ENCODE measurements at places on chromosomes 12 and 14.

- no peak for DNase-seq
Measured at GRCh38 chr12:98863167-98863566, 218.1 kb downstream of the APAF1 start.

DNA sequence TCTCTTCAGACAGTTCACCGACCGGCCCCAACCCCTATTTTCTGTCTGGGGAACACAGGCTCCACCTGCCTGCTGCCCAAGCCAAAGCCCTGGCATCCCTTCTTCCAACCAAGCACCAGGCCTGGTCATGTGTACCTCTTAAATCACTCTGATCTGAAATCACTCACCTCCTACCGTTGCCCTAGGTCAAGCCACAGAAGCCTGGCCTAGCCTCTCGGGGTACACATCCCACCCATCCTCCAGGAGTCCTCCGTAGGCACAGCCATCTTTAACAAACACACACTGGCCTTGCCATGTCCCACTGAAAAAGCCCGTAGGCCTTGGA, 81.8 kb downstream of the IRF2BPL start:
- no peak for DNase-seq

DNA sequence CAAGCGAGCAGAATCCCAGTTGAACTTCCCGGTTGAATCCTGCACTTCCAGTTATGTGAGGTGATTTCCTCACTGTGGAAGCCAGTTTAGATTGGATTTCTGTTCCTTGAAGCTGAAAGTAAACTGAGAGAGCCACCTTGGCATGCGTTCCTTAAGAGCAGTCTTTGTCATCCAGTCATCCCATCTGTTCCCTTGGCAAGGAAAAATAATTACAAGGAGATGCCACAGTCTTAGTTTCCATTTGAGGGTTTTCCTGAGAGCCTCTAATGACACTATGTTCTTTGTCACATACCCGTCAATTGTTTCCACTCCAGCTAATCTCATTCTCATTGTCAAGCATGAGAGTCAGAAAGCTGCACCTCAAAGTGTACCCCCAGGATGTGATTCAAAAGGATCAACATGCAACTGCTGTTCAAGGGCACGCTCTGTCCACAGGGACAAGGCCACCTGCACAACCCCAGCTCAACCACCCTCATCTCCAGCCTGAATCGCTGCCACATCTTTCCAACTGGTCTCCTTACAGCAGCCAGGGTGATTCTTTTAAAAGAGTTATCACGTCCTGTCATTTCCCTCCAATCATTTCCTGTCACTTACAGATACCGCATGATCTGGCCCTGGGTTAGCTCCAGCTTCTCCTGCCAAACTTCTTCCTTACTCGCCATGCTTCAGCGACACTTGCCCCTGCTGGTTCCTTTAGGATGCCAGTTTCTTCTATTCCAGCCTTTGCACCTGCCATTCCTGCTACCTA, 18.0 kb upstream of the TCP11L2 start:
- DNase-seq = no peak

DNA sequence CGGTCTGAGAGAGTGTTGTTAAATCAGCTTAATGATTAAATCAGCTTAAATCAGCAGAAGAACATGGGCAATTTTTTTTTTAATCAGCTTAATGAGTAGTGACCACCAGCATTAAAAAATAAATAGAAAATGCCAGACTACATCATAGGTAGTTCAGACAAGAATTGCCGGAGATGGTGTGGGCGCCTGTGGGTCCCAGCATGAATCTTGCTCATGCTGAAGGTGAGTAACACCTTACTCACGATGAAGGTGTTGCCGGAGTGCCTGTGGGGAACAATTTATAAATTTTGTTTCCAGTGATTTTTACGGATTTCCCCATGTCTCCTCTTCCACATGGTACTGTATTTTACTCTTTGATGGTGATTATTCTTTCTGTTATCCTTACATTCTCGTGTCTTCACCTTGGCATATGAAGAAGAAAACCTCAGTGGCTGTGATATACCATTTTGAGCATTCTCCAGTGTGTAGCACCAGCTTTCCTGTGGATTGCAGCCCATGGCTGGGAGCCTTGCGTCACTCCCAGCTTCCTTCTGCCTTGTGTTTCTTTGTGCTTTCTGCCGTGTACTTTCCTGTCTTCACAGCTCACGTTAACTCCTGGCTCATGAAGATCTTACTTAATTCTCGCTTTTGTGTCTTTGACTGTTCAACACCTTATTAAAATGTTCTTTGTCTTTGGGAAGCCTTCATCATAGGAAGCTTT, 4.7 kb downstream of the TDRD9 start:
- no peak for DNase-seq

- no peak for DNase-seq
Measured at GRCh38 chr14:103861413-103862392, 14.3 kb upstream of the PPP1R13B start.

GRCh38 chr14:83085725-83086124, 1552.1 kb upstream of the SEL1L start:
- DNase-seq = peak; percentile 18

DNA sequence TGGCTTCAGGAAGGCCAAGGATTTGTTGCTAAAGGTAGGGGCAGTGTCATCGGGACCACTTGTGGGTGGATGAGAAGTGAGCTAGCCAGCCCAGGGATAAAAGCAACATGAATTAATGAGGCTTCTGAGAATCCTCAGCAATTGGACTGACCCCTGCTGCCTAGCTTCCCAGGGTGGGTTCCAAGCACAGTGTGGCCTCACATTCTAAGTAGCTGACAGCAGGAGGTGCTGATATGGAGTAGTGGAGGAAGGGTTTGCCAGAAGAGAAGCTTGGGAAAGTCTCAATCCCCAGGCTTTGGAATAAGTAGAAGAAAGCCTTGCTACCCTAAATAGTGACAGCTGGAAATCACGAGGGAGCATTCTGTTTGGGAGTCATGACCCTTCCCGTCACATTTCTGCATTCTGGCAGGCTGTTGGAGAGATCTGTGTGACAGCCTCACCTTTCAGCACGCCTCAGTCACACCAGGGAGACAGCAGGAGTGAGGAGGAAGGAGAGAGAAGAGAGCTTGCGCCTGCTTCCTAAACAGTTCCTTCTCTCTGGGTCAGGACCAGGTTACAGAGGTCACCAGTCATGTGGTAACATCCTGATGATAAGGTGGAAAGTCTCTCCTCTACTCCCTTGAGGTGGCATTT, 31.2 kb downstream of the DACT1 start:
- DNase-seq = no peak

- no peak for DNase-seq
Measured at GRCh38 chr12:34287437-34287836, 265.1 kb downstream of the ALG10 start.

DNA sequence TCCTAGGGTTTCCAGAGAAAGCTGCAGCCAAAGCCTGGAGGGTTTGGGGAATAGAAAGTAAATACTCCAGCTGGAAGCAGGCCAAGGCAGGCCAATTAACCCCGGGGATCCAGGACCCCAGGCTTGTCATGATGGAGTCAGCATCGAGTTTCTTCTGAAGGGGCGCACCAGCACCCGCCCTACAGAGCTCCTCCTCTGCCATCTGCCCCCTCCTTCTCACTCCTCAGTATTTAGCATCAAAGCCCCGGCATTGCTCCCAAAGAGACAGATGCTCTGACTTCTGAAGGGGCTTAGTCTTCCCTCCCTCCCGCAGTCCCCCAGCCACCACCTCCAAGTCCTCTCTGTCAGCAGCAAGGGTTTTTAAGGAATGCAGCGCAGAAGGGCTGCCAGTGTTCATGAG, 285.1 kb upstream of the NOS1 start:
- no peak for DNase-seq

DNA sequence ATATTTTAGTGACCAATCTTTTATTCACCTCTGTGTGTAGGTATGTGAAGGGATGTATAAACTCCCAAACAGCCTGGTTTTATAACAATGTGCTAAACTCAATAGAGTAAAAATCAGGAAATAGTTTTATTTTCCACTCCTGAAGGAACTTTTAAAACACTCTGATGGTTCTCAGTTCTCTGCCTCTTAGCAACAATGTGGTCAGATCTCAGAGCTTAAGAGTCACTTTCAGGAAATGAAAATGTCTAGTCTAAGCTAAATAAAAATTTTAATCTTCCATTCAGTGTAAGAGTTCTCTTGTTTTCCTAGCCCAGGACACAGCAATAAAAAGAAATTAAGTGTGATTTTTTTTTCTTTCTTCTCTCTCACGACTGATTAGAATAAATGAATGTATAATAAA, 718.0 kb downstream of the C12orf50 start:
- no peak for DNase-seq

DNA sequence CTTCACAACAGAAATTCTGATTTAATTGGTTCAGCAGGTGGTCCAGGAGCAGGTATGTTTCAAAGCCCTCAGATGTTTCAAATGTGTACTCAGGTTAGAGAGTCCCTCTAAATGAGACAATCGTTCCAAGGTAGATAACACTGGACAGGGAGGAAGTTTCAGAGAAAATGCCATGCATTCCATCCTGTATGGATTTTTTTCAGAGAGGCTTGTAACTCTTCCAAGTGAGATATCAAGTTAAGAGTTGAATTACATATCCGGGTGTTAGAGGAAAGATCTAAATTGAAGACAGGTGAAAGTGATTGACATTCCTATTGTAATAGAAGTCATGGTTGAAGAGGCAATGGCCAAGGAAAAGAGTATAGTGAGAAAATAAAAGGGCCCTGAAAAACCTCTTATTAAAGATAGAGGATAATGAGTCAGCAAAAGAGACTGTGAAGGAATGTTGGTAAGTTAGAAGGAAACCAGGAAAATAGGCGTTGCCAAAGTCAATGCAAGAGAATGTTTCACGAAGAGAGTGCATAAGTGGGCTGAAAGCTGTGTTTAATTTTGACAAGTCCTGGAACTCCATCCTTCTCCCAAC, 105.8 kb downstream of the BMP4 start:
- peak; percentile 66 for DNase-seq

DNA sequence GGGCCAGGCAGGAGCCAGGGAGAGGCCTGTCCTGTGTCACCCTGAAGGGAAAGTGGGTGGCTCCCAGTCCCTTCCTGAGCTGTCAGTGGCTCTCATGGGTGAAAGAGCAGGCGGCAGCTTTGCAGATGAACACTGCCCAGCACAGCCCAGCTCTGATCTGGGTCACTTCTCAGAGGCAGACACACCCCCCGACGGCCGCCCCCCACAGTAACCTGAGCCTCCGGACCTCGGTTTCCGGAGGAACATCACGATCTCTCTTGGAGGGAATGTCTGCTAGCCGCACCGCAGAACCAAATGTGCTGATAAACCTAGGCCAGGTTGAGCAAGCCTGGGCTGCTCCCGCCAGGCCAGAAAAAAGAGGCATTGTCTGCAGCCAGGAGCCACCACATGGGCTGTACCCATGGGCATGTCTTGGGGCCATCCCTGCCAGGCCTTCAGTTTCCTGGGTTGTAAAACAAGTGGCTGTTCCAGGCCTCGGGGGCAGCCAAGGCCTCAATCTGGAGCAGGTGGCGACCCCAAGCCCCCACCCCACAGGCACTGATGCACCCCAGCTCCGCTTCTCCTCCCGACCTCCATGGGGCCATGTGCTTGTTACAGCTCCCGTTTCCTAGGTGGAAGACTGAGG, 57.6 kb downstream of the NCOR2 start:
- DNase-seq = peak; percentile 92

DNA sequence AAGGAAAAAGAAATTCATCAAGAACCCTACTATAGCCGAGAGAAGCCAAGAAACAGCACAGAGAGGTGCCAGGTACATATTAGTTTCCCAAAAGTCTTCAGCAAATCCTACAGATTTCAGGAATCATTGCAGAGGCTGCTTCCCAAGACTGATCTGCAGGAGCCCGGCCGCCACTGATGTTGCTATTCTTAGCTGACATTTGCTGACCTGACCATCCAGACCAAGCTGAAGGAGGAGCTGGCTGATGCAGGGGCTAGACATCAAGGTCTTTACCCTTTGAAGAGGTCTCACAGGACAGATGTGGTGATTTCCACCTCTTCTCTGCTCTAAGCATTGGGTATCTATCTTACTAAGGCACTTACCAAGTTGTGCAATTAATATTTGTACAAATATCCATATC, 444.8 kb upstream of the SOX5 start:
- DNase-seq = no peak
